ENCODE measurements at places on chromosomes 1 and 21.

DNA sequence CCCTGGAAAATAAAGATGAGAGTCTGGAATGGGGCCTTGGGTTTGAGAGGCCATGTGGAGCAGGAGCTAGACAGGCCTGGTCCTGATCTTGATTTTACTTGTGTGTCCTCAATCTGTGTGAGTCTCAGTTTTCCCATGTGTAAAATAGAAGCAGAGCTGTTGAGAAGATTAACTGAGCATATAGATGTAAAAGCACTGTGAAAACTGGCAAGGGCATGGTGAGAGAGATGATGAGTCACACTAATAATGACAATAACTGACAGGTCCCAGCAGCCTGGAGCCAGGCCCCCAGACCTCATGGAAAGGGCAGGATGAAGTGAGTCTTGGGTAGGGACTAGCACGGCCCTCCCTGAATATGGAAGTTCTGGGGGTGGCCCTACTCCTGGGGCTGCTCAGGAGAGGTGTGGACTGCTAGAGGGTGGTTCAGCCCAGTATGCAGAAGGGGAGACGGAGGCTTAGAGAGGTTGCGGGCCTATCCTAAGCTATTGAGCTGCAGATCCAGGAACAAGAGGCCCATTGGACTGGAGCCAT, 2.8 kb upstream of the AHDC1 start:
- DNase-seq = no peak

DNA sequence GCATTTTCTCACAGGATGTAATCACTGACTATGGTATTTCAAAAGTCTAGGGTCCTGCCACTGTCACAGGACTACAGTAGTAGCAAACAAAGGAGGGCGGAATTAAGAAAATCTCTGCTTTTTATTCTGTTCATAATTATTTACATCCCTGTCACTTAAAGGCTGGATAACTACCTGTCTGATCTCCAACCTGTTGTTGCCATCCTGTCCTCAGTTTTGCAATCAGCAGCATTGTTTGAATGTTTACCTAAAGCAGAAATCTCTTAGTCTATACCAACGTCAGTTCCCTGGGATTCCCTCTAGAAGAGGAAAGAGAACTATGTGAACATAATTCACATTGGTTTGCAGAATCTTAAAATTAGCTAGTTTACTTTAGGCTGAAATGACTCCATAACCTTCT, 218.5 kb downstream of the PBX1 start:
- DNase-seq = no peak

DNA sequence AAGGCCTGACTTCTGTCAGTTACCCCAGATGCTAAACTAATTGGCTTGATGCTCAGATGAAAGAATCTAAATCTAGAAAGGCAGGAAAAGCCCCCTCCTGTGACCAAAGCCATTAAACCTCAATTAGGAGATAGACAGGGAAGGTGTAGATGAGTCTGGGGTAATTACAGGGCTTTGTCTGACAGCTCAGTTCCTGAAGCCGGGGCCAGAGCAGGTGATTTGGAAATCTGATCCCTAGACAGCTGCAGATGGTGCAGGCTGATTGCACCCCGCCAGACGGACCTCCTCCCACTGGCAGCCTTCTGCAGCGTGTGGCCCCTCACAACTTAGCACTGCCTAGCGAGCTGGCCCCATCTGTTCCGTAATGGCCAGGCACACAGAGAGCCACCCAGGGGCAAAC, 395.1 kb downstream of the HLX start:
- no peak for DNase-seq

DNA sequence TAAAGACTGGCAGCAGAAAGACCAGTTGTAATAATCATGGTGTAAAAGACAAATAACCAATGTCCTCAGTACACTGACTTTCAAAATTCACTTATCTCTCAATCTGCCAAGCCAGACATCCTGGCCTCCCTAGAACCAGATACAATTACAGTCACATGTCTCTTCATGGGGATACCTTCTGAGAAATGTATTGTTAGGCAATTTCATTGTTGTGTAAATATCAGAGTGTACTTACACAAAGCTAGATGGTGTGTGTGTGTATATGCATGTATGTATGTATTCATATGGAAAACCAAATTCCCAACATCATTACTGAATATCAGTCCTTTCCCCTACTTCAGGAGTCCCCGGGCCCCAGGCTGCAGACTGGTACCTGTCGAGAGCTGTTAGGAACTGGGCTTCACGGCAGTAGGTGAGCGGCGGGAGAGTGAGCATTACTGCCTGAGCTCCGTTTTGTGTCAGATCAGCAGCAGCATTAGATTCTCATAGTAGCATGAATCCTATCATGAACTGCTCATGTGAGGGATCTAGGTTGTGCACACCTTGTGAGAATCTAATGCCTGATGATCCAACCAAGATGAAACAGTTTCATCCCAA, 65.3 kb upstream of the ZNF326 start:
- DNase-seq = no peak

DNA sequence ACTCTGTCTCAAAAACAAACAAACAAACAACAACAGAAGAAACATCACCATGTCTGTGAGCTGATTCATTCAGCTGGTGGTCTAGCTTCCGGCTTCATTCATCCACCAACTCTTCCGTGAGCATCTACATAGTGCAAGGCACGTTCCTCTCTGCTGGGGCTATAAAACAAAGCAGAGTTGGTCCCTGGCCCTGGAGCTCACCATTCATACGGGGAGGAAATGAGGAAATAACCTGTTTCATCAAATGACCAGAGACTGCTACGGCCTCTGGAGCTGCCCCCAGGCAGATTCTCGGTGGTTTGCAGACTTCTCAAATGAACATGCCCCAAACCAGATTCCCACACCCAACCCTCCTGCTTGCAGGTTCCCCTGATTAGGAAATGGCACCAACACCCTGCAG, 41.0 kb upstream of the ID3 start:
- no peak for DNase-seq

DNA sequence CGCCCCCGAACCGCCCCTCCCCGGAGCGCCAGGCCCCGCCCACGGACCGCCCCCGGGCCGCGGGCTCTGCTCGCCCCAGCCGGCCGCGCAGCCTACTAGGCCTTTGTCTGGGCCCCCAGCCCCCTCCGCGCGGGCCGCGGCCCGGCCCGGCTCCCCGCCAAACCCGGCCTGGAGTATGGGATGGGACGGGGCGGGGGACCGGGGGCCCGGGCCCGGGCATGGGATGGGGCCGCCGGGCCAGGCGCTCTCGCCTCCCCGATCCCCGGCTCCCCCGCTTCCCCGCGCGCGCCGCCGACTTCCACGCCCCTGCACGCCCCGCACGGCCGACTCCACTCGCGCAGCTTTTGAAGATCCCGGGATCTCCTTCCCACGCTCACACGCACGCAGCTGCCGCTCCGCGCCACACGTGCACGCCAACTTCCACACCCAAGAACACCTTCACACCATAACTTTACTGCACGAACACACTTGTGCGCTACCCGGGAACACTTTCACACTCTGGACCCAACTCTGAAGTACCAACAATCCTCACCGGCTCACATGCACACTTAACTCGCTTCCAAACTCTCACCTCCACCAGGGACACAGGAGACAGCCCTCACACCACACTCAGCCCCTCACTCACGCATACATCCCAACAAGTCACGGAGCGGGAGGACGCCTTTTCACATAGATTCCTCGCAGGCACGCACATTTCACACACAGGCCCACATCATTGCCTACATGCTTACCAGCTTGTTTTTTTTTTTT, 437 bp upstream of the HSPG2 start:
- DNase-seq = peak; percentile 31

DNA sequence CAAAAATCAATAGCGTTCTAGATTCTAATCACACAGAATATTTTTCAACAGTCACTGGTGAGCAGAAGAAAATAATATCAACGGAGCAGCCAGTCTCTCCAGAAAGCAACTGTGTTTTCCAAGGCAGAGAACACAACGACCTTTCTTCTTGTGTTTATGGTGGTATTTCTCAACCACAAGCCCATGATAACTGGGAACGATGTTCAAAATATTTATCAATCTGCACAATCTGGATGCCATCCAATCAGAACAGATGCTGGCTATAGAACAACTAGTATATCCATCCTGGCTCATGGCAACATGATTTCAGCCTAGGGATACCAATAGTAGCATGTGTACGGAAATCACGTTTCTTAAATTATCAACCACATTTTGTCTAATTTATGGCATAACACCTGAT, 162.7 kb upstream of the RUNX1 start:
- DNase-seq = no peak

DNA sequence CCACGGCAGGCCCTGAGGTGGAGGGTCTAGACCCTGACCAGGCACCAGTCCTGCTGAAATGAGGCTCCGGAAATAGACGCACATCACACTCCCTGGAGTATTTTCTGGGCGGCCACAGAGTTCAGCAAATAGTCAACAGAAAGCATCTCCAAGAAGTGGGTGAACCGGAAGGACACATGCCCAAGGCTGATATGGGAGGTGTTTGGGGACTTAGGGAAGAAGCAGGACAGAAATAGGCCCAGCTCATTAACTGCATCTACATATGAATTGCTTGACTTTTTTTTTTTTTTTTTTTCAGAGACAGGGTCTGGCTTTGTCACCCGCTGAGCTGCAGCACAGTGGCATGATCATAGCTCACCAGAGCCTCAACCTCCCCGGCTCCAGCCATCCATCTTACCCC, 36.5 kb upstream of the GPR157 start:
- DNase-seq = no peak

- no peak for DNase-seq
Observed at GRCh38 chr1:38328278-38329035, 281.9 kb upstream of the POU3F1 start.

DNA sequence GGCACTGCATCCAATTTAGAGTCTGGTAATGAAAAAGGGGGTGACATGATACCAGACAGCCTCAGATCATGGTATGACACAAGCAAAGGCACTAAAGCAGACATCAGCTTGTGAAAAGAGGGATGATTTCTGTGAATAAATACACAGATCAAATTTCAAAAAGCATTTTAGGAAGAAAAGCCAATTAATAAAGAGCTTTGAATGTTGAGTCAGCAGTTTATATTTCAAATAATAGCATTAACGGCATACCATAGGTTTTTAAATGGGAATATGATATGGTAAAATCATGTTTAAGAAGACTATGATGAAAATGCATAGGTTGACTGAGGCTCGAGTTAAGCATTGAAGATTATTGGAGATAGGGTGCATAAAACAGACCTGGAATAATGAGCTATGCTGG, 13.5 kb downstream of the KCNT2 start:
- DNase-seq = no peak

GRCh38 chr1:7268983-7269382, 483.7 kb downstream of the CAMTA1 start:
- DNase-seq = no peak

- no peak for DNase-seq
Observed at GRCh38 chr1:67537667-67538018, 107.4 kb upstream of the SERBP1 start.

GRCh38 chr1:89910268-89910667, 84.6 kb upstream of the ZNF326 start:
- no peak for DNase-seq

- DNase-seq = no peak
Observed at GRCh38 chr1:68168545-68169171, 63.7 kb downstream of the WLS start.

DNA sequence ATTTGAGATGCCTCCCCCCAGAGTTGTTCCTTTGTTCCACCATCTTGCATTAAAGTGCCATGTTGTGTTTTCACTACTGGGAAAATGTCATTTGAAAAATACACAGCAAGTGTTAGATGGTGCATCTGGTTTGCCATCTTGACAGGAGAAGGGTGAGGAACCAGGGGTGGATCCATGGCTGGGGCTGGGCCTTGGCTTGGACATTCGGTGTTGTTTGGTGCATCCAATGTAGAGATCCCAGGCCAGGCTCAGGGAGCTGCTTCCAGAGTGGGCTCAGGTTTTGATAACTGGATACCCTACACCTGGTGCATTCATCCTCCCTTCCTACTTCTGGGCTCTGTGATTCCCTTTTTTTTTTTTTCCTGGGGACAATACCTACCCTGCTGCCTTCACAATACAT, 103.5 kb downstream of the UCK2 start:
- DNase-seq = no peak

- no peak for DNase-seq
Observed at GRCh38 chr21:28538987-28539622, 453.6 kb downstream of the LTN1 start.

GRCh38 chr1:64492424-64492823, 22.5 kb downstream of the CACHD1 start:
- DNase-seq = no peak

- DNase-seq = no peak
Observed at GRCh38 chr1:217617126-217617525, 13.8 kb downstream of the GPATCH2 start.

DNA sequence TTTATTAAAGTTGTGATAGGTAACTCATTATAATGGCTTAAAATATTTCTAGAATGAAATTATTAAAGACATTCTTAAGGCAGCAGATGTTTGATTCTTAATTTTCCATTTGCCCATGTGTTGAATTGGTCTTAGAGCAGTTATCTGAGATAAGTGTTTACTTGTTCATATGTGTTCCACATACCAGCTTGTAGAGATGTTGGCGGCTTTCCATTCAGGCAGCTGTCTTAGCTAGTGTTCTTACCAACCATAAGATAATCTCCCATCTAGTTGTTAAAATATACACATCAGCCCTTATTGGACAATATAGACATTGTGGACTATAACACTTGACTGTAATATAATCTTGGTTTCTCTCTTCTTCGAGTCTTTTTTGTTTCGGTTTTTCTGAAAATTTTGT, 1372.9 kb upstream of the ADGRL2 start:
- DNase-seq = no peak

DNA sequence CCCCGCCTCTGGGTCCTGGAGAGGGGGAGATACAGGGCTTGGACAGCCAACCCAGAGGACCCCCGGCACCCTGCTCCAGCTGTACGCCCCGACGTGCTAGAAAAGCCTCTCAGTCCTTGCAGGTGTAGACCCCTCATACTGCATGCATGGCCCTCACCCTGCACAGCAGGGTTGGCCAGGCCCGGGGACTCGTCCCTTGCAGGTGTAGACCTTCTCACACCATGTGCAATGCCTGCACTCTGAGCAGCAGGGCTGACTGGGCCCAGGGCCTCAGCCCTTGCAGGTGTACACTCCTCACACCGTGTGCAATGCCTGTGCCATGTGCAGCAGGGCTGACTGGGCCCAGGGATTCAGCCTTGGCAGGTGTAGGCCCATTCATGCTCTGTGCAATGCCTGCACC, 26.8 kb downstream of the WNT9A start:
- no peak for DNase-seq

GRCh38 chr1:99544328-99544727, 101.6 kb upstream of the PALMD start:
- no peak for DNase-seq

- no peak for DNase-seq
Observed at GRCh38 chr21:43585514-43585913, 73.8 kb downstream of the HSF2BP start.

GRCh38 chr1:112359961-112360767, 35.9 kb upstream of the CTTNBP2NL start:
- no peak for DNase-seq

Measured in stimulated activated CD4-positive, alpha-beta T cell treated with anti-CD3 and anti-CD28 coated beads, TNF-alpha, amount 100 ng/mL, for 24 hours (primary cell).